ENCODE measurements at places on chromosomes 1 and 21.

DNA sequence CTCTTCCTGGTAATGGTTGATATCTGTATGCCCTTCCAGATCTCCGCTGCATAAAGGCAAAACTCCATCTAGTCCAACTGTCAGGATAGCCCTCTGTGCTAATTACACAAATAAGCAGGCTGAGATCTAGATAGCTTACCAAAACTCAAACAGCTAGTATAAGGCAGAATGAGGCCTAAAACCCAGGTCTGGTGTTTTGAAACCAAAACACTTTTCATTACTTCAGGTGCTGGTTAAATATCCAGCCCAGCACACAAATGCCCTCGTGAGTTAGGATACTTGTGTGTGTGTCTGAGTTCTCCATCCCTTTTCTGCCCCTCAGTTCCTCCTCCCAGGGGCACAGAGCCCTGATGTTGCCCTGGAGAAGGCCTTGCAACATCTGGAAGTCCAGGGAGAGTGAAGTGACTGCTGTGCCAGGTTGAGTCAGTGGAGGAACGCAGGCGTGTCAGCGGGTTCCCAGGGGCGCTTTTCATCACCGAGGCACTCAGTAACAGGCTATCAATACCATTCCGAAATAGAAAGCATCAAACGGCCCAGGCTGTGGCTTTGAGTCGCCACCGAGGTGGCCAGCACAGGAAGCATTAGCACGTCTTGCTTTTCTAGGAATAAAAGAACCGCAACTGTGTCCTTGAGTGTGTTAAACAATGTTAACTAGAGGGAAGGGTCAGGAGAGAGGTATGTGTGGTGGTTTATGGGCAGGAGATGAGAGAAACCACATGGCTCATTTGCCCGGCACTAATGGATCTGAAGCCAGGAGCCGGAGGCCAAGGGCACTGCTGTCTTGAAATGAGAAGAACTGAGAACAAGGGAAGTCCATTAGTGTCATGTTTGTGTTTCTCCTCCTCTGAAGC is 90.7 kb upstream of the WLS start:
- DNase-seq, result no peak

GRCh38 chr1:186760446-186760845 is 68.3 kb upstream of the PLA2G4A start:
- DNase-seq, result no peak

GRCh38 chr1:206873603-206874188 is 8.3 kb downstream of the IL20 start:
- no peak for DNase-seq

- DNase-seq, result no peak
Measured at GRCh38 chr1:119768778-119769177, at the start of gene HMGCS2. Gene HMGCS2, minus strand, starts transcription at chr1:119768905. Its CDS starts 61 bp downstream, at chr1:119768844.

DNA sequence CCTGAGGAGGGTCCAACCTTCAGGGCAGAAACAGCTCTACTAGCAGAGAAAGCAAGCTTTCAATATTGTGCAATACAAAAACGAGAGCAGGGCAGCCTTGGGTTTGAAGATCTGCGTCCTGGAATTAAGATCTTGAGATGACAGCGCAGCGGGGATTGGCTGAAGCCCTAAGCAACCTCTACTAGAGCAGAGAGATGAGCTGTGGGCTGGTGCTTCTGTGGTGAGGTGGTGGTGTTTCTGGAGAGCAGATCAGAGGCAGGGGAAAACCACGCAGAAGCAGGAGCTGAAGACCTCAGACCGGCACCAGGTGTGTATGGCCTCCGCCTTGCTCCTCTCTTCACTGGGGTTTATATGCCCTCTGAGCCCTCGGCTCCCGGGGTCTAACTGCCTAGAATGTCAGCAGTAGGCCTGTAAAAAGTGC is 12.5 kb downstream of the TRAF3IP3 start:
- DNase-seq, result peak; percentile 45

- no peak for DNase-seq
Measured at GRCh38 chr1:68011657-68012375, 38.6 kb downstream of the DIRAS3 start.

- peak; percentile 10 for DNase-seq
Measured at GRCh38 chr1:40948741-40949443, 30.6 kb upstream of the CTPS1 start.

- no peak for DNase-seq
Measured at GRCh38 chr1:218408942-218409341, 63.8 kb downstream of the TGFB2 start.

DNA sequence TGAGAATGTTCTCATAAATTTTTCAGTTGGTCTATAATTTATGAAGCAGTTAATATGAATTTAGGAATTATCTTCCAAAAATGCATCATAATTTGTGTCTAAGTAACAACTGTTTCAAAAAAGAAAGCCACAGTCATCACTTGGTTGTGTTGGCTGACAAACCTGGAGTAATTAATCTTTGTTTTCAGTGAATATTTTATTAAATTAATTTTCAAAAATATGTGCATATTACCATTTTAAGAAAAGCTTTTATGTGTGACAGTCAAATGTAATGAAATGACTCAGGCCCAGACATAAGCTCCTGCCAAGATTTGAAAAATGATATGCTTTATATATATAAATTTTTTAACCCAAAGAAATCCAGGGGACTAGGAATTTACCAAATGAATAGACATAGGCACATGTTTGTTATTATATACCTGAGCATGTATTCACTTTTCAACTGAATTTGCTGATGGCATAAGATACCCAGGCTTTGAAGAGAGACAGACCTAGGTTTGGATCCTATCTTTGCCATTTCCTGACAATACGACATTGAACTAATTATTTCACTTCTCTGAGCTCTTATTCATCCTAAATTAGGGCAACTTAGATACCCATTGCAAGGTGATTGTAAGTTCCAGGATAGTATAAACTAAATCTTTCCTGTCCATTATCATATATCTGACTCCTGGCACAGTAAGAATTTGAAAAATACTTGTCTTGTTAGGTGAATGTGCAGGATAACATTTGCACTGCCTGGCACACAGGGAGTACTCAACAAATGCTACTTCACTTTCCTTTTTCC is 729.5 kb upstream of the ADGRL2 start:
- no peak for DNase-seq

- DNase-seq, result no peak
Measured at GRCh38 chr1:177077006-177077405, 87.5 kb downstream of the ASTN1 start.

- no peak for DNase-seq
Measured at GRCh38 chr1:246035060-246035541, 472.0 kb downstream of the SMYD3 start.

DNA sequence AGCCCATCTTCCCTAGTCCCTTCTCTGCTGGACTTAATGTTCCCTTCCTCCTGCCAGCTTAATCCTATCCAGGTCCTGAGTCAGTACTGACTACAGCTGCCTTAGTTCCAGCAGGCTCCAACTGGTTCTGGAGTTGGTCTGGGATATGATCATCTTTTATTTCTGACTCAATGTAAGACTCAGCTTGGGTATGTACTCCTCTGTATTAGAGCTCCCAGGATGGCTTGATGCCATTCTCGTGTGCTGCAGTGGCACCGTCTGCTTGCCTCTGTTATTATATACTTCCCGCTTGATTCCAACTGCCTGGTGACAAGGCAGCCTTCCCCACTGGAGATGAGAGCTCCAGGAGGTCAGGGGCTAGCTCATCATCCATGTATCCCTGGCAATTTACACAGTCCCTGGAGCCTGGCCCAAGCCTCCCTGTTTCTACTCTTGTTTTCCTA is 164.4 kb upstream of the DPT start:
- DNase-seq, result no peak

GRCh38 chr1:47298025-47298699 is 15.8 kb downstream of the STIL start:
- no peak for DNase-seq

DNA sequence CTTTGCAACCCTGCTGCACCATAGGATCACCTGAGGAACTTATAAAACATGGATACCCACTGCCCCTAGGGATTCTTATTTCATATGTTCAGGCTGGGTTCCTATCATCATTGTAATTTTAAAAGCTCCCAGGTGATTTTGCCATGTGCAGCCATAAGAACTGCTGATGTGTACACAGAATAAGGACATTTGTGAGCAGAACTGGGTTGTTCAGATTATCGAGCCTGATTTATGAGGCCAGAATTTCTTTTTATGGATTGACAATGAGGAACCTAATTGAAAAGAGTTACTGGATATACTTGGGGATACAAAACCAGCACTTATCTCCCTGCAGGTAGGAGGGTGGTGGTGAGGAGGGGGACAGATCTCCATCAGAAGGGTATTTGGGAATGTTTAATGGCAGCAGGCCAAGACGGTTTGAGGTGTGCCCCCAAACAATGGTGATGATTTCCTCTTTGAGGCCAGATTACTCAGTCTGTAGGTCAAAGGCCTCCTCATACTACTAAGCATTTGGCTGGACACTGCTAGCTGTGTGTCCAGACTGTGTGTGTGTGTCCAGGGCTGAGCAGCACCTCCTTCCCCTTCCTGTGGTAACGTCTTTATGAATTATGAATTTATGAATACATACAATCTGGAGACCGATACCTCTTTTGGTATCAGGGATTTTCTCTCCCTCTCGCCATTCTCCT is 18.9 kb downstream of the NOS1AP start:
- DNase-seq, result no peak

DNA sequence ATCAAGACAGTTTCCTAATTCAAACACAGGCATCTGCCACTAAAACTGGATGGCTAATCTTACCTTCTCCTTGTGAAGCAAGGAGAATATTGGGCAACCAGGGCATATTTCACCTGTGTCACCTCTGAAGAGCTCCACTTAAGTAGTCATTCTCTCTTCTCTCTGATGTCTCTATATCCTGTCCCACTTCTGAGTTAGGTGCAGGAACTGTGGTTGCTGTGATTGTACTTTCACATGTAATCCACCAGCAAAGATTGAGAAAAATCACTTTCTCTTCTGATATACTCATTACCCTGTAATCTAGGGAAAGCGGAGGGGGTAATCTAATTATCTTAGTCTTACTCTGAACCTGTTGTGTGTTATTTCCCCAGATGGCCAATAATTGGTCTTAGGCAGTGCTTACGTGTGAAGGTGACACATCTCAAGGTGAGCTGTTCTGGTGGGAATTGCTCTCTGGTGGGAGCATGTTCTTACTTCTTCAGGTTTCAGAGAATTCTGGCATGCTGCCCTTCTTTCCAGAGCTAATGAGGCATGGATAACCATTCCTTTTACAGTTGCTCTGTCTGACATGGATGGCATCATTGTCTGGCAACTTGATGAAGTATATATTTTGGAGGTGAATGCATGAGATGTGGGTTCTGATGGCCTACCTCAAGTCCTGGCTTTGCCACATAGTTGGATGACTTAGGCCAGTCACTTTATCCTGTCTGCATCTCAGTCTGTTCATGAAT is 12.0 kb downstream of the XCL2 start:
- DNase-seq, result no peak

DNA sequence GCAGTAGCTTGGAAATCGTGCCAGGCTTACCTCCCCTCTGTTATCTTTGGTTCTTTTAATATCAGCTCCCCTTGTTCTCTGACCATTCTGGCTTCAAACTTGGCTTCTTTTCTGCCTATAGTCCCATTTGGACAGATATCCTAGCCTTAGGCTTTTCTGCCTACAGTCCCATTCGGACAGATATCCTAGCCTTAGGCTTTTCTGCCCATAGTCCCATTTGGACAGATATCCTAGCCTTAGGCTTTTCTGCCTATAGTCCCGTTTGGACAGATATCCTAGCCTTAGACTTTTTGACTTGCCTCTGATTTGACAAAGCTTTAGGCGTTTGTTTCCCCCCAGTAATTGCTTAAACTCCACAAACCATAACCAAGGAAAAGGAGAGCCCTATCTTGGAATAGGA is 25.6 kb downstream of the CHML start:
- no peak for DNase-seq

DNA sequence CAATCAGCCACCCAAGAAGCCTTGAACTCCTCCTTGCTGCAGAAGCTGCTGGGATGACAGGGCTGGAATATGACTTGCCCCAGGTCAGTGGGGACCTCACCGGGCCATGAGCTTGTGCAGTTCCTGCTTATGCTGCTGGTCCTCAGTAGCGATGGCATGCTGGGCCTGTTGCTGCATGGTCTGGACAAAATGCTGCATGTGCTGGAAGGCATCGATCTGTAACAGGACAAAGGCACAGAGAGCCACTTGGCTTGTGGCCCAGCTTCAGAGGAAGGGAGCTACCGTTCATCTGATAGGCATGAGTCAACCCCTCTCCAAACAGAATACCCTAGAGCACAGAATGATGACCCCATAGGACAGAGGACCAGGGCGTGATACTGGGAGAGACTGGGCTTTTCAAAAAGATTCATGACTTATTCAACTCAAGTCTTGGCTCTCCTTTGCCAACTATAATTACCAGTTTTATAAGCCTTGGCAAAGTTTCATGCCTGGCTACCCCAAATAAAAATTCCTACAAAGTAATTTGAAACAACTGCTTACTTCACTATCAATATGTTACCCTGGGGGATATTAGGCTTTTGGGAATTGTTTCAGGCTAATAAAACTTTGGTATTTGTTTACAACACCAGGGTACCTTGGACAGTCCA is 34.7 kb upstream of the EXOSC10 start:
- DNase-seq, result no peak

DNA sequence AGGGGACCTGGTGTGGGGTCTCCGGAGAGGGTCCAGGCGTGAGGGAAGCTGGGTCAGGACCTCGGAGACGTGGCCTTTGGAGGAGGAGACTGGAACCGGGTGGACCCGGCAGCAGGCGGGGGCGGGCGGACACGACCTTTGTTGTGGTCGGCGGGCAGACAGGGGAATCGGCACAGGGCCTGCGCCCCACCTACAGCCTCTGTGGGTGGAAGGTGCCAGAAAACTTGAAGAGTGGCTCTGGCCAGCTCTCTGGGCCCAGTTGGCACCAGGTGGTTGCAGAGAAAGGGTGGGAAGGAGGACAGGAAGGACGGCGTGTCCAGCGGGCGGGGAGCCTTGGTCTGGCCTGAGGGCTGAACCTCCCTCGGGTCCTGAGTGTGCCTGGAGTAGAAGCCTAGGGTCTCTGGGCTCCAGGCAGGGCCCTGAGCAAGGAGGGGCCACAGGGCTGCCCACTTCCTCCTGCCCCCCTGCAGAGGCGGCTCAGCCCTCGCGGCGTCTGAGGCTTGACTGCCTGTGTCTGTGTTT is 7.7 kb upstream of the TTLL10 start:
- DNase-seq, result no peak

DNA sequence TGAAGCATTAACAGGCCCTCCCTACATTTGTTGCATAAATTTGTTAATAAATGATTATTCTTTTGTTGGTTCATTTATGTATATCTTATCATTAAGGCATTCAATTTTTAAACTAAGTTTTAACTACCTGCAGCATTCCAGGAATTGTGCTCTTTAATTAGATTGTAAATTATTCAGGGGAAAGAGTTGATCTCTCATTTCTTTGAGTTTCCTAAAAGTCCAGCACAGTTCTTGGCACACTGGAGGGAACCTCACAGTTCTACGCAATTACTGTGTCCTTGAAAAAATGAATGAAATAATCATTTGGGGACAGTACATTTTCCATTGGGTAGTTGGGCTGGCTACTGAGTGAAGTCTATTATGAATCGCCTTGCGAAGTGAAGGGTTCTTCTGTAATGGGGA is 493 bp upstream of the STXBP3 start:
- no peak for DNase-seq

- no peak for DNase-seq
Measured at GRCh38 chr1:53315456-53316423, 12.1 kb downstream of the LRP8 start.

- DNase-seq, result no peak
Measured at GRCh38 chr1:25813734-25814471, 5.9 kb upstream of the MTFR1L start.
